Stimulated activated CD4-positive, alpha-beta T cell treated with anti-CD3 and anti-CD28 coated beads, Interleukin-12 subunit alpha, Interleukin-12 subunit beta, amount 100 ng/mL, for 48 hours (primary cell): ENCODE measurements at places on chromosomes 2 and 18.

GRCh38 chr2:219648176-219648575 is 20.7 kb downstream of the SLC4A3 start:
- no peak for DNase-seq

- no peak for DNase-seq
These were observed 246.3 kb upstream of the KLHL29 start for GRCh38 chr2:23138701-23139100.

DNA sequence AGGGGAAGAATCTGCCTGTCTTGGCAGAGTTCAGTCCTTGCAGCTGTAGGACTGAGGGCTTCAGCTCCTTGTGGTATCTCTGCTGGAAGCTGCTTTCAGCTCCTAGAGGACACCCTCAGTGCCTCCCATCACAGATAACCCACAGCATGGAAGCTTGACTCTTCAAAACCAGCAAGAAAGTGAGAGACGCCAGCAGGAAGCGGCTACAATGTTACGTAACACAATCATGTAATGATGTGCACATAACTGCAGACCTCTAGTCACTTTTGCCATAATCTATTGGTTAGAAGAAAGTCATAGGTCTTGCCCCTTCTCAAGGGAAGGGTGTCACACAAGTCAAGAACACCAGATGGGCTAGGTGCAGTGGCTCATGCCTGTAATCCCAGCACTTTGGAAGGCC is 69.1 kb upstream of the AFF3 start:
- DNase-seq: no peak

- no peak for DNase-seq
These were observed 22.9 kb downstream of the ITGAV start for GRCh38 chr2:186612555-186613440.

GRCh38 chr2:214904634-214905033 is 95.2 kb upstream of the BARD1 start:
- no peak for DNase-seq

DNA sequence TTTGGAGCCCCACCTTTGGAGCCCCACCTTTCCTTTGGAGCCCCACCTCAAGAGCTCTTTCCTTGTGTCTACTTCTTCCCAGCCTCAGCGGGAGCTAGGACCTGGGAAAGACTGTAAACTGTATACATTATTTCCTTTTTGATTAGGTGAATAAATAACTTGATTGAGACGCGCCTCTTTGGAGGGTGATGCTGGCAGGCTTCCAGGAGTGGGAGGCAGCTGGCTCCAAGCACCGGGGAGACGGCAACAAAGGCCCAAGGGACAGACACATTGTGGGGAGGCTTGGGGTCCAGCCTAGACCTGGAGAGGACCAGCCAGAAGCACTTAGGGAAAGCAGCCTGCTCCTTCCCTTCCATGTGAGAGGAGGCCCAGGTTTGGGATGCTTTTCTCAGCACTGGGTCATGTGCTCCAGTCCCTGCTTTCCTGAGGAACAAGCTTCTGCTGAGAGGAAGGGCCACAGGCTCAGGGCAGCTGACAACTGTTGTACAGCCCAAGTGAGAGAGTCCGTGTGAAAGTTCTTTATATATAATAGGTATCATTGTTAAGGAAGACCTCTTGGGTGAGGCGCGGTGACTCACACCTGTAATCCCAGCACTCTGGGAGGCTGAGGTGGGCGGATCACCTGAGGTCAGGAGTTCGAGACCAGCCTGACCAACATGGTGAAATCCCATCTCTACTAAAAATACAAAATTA is 297.2 kb upstream of the SLC14A2 start:
- no peak for DNase-seq
